ENCODE measurements at places on chromosomes 7 and 10.

DNA sequence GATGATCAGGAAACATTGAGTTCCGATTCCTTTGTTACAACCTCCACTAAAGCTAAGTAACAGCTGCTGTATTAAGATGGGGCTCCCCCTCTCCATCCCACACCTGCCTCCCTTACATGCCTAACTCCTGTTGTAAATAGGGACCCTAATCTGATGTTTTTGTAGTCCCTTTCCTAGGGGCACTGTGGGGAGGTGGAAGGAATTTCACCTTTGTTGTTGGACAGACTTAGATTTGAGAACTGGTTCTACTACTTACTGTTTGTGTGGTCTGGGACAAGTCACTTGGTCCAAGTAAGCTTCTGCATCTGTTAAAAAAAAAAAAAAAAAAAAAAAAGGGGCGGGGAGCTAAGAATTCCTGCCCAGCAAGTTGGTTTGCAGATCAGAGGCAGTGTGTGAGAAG lies 42.6 kb downstream of the KIAA1217 start:
- no peak for DNase-seq

DNA sequence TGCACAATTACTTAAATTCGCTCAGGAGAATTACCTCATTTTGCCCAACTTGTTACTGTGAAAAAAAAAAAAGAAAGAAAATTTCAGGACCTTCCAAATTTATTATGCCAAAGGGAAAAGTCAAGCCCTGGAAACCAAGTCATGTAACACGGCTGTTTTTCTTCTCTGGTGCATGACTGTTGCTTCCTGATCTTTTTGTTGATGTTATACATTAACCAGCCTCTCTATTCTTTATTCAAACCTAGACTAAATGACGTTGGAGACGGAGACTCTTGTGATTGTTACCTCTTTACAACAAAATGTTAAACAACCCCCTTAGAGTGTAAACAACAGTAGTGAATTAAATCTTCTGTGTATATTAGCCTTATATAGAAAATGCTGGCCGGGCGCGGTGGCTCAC lies 16.1 kb upstream of the ZC3HAV1 start:
- DNase-seq = no peak

DNA sequence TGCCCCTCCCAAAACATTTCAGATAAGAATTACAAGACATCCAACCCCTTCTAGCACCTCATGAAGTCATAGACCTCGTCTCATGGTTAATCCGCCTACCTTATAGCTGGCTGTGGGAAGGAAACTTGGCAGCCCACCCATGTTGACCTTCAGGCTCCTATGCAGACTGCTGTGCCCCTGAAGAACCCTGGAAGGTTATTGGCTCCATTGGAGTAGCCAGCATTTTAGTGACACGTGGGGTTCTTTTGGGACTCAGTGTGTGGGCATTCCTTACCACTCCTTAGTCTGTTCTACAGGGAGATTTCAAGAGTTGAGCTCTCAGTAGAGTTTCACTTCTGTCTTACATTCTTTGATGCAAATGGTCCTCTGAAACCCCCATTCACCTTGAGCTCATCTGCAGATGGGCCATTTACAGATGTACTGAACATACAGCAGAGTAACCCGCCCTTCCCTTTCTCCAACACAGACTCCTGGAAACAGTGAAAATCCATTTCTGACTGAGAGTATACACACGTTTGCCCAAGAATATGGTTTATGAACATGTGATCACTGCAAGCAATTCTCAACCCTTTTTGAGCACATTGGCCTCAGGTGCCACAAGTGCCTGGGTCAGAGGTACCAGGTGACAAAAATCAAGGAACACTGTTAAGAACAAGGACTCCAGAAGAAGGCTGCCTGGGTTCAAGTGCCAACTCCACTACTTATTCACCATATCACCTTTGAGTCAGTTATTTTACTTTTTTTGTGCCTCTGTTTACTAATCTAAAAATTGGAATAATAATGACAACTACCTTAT lies 54.0 kb upstream of the HECW1 start:
- no peak for DNase-seq

- no peak for DNase-seq
Measured at GRCh38 chr7:133789974-133790373, 337.2 kb upstream of the LRGUK start.

DNA sequence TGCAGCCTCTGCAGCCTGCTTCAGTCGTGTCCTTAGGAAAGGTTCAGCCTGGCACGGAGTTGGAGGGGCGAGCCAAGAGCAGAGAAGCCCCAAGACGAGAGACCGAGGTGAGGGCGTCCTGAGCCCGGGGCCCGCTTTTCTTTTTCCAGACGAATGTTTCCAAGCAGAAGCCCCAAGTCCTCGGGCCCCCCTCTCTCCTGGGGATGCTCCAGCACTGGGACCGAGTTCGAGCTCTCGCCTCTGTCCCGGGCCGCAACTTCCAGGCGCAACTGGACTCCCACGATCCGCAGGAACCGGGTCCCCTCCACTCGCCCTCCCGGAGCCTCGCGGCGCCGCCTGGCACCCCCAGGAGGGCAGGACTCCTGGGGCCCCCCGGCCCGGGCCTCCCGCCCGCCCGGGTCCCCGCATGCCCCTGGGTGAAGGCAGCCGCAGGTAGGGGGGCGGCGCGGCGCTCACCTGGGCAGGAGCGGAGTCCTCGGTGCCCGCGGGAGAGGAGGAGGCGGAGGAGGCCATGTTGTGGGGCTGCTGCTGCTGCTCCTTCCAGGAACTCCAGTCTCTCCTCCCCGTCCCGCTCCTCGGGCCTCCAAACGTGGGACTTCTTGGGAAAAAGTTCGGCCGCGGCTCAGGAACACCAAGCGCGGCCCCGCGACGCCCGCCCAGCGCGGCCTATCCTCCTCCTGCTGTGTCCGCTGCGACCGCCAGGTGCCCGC lies 45.3 kb upstream of the CDK1 start:
- DNase-seq = no peak

- no peak for DNase-seq
Measured at GRCh38 chr7:138212314-138212713, 136.1 kb downstream of the AKR1D1 start.

DNA sequence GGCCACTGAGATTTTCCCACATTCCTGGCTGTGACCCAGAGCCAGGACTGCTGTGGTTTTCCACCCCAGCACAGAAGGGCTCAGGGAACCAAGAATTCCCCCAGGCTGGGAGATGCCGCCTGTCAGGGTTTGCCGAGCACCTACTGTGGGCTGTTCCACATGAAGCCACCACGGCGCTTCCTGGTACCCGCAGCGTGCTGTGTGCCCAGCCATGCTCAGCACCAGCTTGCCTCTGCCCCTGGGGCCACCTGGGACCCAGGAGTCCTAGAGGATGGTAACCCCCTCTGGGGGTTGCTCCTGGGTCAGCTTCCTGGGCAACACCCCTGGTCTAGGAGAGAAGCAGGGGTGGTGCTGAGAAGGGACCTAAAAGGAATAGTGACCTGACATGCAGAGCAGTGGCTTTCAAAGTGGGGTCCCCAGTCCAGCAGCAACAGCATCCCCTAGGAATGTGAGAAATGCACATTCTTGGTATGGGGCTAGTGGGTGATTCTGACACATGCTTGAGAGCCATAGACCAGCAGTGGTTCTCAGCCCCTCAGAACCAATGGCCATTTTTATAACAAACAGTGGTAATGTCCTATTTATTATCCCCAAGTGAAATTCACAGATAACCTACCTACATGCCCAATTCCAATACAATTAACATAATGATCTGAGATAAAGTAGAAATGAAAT lies 53.4 kb downstream of the TSPAN15 start:
- DNase-seq = no peak

DNA sequence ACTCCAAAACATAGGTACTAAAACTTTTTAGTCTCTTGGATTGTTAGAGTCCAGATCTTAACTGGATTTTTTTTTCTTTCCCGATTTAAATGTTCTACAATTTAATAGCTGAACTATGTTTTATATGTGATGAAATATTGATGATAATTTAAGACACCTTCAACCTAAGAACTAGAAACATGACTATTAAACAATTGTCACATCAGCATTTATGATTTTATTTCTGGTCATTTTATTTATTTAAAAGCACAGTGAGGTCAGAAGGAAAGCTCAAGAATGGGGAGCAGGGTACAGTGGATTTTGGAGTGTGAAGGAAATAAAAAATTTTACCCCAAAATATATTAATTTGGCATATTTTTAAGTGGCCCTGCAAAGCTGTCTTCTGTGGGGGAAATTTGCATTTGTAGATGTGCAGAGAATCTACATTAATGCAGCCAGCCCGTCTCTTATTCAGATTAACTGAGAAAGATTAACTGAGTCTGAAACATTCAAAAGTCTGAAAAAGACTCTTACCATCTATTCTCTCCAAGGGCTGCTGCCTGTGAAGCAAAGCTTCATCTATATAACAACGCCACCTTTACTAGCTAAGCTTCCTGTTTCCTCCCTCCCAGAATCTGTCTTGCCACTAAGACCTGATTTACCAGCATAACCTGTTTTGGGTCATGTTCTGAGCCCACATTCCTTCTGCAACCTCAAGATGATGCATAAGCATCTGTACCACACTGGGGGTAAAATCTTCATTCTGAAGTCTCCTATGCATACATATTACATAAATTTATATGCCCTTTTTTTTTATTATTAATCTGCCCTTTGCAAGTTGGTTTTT lies 86.4 kb downstream of the TMEM106B start:
- DNase-seq = no peak

DNA sequence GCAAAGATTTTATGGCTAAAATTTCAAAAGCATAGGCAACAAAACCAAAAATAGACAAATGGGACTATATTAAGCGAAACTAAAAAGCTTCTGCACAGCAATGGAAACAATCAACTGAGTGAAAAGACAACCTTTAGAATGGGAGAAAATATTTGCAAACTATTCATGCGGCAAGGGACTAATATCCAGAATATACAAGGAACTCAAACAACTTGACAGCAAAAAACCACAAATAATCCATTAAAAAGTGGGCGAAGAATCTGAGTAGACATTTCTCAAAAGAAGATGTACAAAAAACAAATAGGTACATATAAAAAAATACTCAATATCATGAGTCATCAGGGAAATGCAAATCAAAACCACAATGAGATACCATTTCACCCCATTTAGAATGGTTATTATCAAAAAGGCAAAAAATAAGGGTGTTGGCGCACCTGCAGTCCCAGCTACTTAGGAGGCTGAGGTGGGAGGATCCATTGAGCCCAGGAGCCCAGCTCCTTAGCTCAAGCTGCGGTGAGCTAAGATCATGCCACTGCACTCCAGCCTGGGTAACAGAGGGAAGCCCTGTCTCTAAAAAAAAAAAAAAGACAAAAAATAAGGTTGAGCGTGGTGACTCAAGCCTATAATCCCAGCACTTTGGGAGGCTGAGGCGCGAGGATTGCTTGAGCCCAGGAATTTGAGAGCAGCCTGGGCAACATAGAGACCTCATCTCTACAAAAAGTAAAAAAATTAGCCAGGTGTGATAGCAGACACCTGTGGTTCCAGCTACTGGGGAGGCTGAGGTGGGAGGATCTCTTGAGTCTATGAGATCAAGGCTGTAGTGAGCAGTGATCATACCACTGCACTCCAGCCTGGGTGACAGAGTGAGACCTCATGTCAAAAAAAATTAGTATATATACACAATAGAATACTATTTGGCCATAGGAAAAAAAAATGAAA lies 4.2 kb upstream of the CCM2 start:
- no peak for DNase-seq

- DNase-seq = no peak
Measured at GRCh38 chr10:14111208-14111607, 219.5 kb downstream of the FRMD4A start.

GRCh38 chr10:2111965-2112364 lies 374.6 kb upstream of the ADARB2 start:
- DNase-seq = no peak

DNA sequence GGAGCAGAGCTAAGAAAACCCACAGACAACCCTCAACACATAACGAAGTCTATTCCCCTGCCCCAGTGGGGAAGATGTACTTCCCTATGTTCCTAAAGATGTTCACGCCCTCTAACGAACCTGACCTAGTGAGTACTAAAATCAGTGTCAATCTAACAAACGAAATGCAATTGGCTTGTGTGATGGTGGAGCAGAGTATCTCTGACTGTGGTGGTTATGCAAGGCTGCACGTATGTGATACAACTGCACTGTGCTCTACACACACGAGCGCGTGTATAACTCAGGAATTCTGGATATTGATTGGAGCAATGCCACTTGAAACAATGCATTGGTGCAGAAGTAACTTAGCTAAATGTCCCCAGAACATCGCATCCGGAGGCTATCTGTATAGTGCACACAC lies 1.3 kb downstream of the ANKRD16 start:
- no peak for DNase-seq

- DNase-seq = no peak
Measured at GRCh38 chr7:81857385-81857784, 87.5 kb upstream of the HGF start.

DNA sequence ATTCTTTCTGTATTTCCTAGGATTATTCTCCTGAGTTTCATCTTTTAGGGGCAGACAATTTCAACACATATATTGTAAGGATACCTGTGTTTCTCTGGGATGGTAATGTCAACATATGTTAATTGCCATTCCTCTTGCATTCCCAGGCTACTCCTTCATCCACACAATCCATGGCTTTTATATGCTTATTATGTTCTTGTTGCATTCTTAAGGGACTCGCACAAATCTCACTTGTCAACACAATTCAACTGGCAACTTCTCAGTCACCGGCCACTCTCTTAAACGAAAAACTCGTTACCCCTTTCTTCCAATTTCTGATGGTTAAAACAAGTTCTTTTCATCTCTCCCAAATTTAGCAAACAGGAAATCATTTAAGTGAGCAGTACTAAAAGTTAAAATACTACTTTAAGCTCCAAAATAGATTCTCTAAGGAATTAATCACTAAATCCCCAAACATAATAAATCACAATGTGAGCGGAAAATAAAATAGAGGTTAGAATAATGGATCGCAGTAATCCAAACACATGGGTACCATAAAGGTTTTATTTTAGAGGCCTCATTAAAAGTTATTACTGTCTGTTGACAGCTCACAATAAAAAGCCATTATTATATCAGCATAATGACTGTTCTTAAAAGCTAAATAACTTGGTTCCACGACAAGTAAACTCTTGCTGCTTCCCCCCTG lies 223.2 kb downstream of the ELMO1 start:
- no peak for DNase-seq

DNA sequence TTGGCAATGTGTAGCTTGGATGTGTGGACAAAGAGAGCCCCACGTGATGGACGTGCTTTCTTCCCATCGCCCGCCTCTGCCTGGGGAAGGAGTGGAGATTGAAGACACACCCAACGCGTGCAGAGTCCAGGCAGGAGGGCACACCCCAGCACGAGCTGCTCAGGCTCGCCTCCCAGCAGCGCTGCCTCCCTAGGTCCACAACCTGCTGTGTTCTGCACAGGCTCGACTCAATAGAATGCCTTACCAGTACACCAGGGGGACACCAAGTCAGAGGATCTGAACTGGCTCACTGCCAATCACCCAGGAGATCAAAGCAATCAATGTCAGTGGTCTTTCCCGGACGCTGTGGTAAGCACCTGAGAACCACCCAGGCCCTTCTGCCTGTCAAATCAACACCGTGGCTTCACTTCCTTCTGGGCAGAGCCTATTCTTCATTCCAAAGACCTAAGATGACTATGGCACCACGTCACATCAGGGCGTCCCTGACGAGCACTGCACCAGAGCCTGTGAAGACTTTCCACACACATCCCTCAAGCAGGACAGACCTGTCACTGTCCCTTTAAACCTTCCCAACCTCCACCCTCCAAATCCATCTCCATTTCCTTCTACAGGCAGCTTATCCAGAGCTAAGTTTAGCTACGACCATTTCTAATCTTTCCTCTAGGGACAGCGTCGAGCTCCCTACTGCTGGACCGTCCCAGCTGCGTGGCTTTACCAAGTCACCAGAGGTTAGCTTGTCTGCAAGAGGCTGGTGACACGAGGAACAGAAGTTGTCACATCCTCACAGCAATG lies 72.3 kb downstream of the AMZ1 start:
- DNase-seq = no peak

All from NCI-H524 treated with DMSO at 0.1 percent for 48 hours (cell line).